ENCODE measurements at places on chromosomes 7 and 10.

- DNase-seq: no peak
Measured at GRCh38 chr10:52229291-52229931, 84.7 kb upstream of the DKK1 start.

DNA sequence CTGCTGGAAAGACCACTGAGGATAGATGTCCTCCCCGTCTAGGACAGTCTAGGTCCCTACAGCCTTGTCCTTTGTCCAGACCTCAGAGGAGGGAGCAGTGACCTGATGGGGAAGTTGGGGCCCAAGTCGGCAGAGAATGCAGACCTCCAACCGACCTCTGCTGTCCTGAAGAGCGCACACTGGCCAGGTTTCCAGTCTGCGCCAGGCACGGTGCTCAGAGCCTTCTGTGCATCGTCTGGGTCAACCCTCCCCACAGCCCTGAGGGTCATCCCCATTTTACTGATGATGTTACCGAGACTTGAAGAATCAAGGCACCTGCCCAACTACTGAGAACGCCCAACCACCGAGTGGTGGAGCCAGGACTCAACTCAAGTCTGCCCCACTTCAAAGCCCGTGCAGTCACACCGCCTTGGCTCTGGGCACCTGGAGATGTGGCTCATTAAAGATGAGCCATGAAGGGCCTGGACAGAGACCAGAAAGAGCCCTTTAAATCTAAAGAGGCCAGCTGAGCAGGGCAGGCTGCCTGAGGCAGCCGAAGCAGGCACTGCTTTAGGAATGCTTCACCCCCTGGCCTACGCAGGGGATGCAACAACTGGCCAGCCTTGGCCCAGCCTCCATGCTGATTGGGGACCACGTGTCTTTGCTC lies 4.4 kb downstream of the ITPRIP start:
- DNase-seq: no peak

DNA sequence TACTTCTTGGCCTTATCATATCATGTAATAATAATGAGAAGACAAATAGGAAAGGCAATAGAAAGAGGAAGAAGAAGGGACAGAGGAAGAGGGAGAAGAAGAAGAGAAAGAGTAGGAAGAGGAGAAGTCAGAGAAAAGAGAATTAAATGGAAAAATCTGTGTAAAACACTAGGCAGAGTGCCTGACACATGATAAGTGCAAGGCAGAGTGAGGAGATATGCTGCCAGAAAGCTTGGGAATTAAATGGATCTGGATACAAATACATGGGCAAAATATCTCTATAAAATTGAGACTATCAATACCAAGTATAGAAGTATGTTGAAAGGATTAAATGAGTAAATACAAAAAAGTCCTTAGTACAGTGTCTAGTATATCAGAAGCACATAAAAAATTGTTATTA lies 124.8 kb downstream of the CACNA2D1 start:
- no peak for DNase-seq

GRCh38 chr7:27834179-27834921 lies 94.4 kb downstream of the TAX1BP1 start:
- DNase-seq: peak; percentile 1

- no peak for DNase-seq
Measured at GRCh38 chr10:21217748-21218367, 307.6 kb downstream of the SKIDA1 start.

DNA sequence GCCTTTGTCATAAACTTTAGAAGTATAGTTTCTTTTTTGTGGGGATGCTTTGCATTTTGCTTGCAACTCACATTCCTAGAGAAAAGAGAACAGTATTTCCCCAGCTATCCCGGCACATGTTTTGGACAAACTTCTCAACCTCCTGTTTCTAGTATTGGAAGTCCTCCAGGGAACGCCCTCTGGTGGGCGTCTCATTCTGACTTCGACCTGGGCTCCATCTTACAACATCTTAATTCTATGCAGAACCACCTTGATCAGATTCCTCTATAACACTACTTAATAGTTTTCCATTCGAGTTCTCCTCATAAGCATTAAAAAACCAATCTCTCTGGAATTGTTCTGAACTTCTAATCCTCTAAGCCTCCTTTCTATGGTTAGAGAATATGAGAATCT lies 139.5 kb upstream of the FZD8 start:
- DNase-seq: no peak

DNA sequence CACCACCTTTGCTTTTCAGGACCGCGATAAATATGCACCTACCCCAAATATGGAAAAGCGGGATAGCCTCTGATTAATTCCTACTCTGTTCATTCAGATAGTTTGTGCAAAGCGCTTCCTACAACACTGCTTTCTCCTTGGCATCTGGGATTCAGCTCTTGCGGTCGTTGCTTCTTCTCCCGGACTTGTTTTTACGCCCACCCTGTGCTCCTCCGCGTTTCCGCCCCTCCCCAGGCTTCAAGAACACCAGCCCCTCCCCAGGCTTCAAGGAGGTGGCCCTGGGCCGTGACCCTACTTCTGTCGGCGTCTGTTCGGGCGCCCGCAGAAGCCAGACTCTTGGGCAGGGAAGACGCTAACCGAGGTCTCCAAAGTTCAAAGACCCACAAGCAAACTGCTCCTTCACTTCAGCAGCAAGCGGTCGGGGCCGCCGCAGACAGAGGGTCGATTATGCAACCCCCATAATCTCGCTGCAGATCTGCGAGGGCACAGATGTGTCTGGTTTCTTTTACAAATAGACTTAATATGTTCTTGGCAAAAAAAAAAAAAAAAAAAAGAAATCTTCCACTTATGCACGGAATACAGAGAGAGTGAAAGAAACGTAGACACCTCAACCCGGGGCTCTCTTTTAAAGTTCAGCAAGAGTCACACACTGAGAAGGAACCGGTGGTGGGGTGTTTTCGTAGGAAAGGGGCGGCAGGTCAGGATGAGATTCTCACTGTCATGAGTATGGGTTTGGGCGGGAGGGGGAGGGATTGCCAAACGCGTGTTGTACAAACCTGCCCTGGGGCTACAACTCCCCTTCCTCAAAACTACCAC lies 1.9 kb downstream of the DLX5 start:
- DNase-seq: no peak

- DNase-seq: peak; percentile 9
Measured at GRCh38 chr7:18993933-18994668, 123.3 kb downstream of the TWIST1 start.

DNA sequence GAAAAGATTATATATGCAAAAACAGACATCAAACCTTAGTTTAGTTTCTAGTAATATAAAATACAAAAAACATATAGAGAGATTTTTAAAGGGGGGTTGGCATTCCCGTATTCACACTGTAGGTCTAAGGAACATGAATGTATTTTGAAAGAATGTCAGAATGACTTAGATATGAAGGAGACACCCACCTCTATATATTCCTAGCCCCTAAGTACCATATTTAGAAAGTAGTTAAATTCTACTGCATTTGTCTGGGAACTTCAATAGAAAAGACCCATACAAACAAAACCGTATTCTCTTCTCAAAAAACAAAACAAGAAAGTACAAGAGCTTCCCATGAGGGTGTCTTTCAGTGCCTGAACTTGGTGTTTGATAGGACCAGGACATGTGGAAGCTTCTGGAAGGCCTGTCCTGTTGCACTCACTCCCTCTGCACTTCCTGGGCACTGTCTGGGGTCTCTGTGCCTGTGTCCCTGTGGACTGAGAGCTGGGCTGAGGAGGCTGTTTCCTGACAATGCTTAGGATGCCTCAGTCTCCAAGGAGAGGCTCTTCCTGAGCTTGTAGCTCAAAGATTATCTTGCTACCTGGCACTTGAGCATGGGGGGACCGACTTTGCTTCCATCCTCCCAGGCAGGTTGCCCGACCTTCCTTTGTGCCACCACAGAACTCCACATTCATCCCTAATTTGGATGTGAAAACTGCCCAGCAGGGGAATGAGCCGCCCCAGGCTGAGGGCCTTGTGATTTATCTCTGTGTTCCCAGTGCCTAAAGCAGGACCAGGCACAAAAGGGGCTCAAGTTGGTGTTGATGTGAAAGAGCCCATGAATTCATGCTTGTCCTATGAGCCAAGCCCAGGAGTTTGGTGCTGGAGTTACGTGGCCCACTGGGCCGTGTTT lies 44.4 kb upstream of the KLF6 start:
- DNase-seq: peak; percentile 28

DNA sequence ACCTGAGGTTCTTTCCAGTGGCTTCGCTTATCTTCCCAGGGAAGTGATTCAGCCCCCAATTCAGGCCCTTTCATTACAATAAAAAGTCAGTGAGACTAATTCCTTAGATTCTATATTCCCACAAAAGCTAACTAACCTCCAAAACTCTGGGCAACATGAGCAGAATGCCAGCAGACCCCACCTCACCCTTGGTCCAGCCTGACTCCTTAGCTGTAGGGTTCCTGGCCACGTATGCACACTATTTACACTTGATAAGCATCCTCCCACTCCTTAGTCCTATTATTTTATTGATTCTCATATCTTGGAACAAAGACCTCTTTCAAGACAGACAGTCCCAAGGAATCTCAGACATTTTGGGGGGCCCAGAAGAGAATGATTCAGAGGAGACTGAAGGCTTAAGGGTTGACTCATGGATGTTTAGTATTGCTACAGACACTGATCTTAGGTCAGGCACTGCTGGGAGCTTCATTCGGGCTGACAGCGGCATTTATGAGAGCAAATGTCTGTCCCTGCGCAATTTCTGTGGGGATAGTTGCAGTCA lies 162.6 kb upstream of the GDF10 start:
- peak; percentile 89 for DNase-seq

GRCh38 chr7:24425664-24426063 lies 141.7 kb downstream of the NPY start:
- DNase-seq: no peak
